GM04503 (cell line): ENCODE measurements at places on chromosomes 2 and 18.

- peak; percentile 60 for DNase-seq
Measured at GRCh38 chr2:152062125-152063091, 36.4 kb downstream of the CACNB4 start.

DNA sequence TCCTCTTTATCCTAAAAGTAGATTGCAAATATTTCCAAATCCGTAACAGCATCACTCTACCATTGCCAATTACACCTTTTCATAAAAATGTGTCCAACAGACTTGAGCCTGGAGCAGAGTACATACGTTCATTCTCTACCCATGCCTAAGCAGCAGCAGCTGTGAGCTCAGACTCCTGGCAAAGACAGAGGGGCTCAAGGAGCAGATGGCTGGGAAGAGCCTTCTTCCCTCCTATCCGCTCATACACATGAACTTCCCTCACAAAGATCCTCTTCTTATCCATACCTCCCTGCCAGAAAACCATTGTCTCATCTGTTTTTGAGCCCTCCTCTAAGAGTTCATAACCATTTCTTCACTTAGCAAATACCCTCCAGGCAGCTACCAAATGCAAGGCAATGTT is 164.3 kb upstream of the ARL4C start:
- no peak for DNase-seq

DNA sequence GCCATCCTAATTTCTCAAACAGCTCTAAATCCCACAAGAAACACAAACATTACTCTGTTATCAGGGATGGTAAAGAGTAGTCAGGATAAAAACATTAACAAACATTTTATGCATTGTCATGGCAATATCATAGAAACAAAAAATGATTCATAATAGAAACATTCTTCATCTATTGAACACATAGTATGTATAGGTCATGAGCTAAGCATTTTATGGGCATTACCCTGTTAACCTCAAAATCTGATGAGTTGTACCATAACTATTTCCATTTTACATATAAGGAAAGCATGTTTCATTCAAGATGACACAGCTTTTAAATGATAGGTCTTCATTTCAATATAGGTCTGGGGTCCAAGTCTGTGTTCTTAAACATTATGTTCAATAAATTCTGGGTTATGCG is 344.9 kb downstream of the RND3 start:
- DNase-seq = no peak

DNA sequence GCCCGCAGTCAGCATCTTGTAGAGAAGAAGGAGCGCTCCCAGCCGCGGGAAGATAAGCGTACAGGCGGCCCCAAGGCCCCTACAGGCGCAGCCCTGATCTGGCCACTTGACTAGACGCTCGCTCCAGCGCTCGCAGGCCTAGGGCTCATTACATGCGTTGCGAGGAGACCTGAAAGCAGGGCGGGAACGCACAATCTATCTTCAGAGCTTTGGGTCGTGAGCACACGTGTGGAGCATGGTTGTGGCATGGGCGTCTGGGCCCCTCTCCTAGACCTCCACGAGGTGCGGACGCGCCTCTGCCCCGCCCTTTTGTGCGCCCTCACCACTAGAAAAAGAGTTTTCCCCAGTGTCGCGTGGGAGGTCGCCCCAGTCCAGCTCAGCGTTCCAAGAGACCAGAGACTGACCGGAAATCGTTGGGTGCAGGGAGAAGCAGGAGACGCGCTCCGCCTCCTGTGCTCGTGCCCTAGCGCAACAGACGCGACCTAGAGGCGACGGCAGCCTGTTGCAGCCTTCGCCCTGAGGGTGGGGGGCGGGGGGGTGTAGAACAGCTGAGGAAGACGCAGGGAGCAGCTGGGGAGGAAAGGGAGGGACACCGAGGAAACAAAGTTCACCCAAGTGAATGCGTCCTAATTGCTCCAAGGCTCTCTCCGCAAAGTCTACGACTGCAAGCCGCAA is 12.6 kb downstream of the NR4A2 start:
- DNase-seq = no peak

GRCh38 chr2:26735097-26735496 is 29.0 kb upstream of the SLC35F6 start:
- DNase-seq = peak; percentile 68

DNA sequence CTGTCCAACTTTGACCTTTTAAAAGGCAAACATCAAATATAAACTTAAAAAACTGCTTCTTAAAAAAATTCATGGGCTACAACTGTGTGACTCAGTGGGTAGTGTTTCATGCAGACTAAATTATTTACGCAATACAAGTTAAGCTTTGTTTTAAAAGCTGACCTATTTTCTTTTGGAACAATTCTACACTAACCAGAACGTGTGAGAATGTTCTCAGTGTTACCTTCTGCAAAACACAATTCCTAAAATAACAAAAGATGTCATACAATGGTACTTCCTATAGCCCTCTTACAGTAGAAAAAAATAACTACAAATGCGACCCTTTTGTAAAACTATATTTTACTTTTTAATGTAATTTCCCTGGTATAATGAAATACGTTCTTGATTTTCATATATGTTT is 793.8 kb upstream of the FSHR start:
- DNase-seq = no peak

- no peak for DNase-seq
Measured at GRCh38 chr18:24268784-24269550, 128.7 kb downstream of the OSBPL1A start.

GRCh38 chr2:237260039-237260620 is 153.8 kb downstream of the COL6A3 start:
- DNase-seq = no peak

- no peak for DNase-seq
Measured at GRCh38 chr2:122530814-122531213, 775.4 kb downstream of the TSN start.

DNA sequence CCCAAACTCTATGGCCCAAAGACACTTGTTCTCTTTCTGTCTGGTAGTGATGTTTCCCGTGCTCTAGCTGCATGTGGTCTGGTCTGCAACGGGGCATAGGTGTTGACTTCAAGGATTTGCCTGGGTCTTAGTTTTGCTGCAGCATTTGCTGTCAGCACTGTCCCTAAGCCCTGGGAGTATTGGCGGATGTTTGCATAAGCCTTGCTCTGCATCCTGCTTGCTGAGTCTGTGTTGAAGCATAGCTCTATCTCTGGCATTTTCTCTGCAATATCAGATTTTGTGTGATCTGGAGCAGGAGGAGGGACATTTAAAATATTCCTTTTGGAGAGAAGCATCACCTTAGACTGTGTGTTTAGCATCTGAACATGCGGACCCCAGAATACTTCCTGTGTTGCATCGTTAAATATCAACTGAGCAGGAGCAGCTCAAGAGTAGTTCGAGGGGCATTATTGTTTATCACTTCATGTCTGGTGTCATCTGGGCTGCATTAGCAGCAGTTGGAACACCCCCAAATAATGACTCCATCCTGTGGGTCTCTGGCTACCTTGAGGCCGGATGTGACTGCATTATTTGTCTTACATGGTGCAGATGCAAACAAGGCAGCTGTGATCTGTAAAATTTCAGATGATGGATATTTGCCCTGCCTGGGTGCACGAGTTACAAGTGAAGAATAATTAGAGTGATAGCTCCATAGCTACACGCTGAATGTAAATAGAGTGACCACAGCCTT is 231.7 kb downstream of the TRIB2 start:
- DNase-seq = no peak

- no peak for DNase-seq
Measured at GRCh38 chr2:6071519-6071918, 379.3 kb downstream of the SOX11 start.

GRCh38 chr2:103361712-103362111 is 599.9 kb downstream of the TMEM182 start:
- no peak for DNase-seq

DNA sequence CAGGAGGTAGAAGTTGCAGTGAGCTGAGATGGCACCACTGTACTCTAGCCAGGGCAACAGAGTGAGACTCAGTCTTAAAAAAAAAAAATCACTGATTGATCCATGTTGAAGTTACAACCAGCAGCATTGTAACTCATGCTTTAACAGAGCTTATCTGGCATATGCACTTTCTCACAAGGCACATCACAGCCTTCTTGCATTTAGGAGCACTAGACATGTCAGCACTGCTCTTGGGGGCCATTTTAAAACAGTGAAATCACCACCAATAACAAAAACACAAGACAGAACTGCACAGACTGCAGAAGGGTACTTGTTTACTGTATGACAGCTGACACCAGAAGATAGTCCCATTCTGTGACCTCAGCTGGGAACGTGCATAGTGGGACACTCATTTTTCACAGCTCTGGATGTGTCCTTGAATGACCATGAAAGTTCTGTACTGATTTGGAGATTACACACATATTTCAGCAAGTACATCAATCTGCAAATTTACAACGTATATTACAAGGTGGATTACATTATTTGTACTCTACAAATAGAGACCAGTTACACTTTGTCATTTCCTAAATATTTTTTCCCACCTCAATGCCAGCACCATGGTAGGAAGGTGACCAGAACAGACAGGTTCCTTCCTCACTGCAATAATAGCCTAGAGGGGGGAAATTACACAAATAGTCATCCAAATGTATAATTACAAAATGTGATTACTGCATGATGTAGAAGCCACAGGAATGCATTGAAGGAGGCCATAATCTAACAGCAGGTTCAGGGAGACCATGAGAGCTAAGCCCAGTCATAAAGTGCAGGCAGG is 35.1 kb downstream of the CCBE1 start:
- no peak for DNase-seq

DNA sequence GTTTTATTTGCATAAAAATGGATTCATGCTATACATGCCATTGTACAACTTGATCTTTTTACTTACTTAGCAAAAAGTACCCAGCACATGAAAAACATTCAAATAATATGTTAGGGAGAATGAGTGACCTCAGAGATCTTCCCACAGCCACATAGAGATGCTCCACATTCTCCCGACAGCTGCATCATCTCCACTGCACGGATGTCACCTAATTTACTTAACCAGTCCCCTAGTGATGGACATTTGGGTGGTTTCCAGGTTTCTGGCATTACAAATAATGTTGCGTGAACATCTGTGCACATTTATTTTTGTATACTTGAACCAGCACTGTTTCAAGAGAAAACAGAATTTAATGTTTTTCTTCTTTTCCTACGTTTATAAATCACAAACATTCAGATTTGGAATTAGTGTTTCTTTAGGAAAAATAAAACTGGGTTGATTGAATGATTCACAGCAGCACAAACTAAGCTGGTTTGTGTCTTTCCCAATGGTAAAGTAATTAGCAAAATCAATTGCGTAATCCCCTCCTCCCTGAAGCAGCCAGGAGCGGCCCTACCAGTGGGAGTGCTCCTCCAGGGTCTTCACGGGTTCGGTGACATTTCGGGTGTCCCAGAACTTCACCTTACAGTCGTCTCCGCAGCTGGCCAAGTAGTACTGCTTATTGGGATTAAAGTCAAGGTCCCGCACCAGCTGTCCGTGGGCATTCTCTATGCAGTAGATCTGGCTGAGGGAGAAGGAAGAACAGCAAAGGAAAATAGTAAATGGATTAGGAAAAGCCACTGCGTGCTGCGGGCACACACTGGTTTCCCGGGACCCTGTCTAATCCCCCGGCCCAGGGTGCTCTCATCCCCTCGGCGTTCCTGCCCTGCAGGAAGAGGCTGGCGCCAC is 183.9 kb downstream of the EIPR1 start:
- no peak for DNase-seq

DNA sequence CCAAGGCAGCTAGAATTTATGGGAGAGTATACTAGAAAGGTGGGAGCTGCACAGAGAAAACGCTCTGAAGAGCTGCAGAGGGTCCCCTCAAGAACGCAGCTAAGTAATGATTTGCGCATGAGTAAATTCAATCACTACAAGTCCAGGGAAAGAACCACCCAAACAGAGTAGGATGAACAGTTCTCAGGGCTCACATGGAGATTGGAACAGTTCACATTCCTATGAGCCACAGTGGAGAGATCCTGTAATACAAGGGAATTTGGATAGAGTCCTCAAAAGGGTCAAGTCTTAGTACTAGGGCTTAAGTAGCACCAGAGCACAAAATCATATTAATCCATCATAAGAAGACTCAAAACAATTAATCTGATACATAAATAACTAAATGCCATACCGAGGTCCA is 12.7 kb downstream of the OLA1 start:
- no peak for DNase-seq

DNA sequence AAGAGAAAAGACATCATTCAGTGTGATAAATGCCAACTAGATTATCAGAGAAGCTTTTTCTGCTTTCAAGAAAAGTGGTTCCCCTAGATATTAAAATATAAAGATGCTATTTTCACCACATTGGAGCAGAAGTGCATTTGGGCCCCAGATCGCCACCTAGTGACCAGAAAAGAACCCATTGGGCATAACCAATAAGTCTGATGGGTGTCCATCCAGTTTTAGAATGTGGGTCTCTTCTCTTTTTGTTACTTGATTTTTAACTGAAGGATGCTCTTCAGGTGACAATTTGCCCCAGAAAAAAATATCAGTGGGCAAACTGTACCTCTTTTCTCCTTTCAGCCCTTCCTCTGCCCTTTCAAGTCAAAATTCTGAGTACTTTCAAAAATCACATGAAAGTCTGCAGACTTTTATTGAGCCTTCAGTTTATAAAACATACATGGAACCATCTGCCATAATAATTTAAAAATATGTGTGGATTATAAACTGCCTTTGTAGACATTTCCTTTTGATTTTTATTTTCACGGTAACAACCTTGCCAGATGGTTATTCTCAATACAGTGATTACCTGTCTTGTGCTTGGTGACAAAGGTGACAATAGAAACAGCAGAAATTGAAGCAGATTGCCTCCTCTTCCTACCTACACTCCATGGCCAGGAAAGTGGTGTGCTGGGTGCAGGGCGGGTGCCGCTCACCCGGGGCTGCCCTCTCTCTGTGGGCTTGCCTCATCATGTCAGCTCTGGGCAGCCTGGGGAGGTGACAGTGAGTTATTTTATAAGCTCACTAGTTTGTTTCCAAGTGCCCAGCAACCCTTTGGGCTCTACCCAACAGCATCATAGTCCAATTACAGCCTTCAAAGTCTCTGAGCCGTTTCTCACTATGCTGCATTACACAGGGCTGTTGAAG is 124.5 kb downstream of the DCDC2C start:
- DNase-seq = no peak

DNA sequence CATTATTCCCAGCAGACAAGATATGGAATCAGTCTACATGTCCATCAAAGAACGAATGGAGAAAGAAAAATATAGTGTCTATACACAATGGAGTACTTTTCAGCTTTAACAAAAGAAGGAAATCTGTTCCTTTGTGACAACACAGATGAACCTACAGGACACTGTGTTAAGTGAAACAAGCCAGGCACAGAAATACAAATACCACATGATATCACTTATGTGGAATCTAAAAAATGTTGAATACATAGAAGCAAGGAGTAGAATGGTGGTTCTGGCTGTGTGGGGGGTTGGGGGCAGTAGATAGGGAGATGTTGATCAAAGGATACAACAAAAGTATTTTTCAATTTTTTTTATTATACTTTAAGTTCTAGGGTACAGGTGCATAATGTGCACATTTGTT is 347.7 kb upstream of the MAP2 start:
- DNase-seq = no peak

GRCh38 chr2:237670641-237671040 is 43.3 kb downstream of the LRRFIP1 start:
- DNase-seq = no peak

DNA sequence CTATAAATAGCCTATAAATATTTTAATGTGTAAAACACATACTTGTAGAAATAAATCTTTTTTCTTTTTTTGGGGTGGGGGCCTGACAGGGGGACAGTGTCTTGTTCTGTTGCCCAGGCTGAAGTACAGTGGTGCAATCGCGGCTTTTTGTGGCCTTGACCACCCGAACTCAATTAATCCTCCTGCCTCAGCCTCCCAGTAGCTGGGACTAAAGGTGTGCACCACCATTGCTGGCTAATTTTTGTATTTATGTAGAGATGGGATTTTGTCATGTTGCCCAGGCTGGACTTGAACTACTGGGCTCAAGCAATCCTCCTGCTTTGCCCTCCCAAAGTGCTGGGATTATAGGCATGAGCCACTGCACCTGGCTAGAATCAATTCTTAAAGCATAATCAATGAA is 37.6 kb downstream of the NPC1 start:
- no peak for DNase-seq
